ENCODE measurements at places on chromosomes 13 and 19. TPM values are rescaled to one million over a fixed set of nuclear protein-coding genes. Genes with fewer than 3 reads are reported as not detected.

PRR22 gene
- total RNA-seq: 0.60 TPM

TMEM221 gene
- total RNA-seq: 0.85 TPM

TUBB4A gene
- total RNA-seq: not detected

KIR2DL3 gene
- total RNA-seq: not detected

KLK7 gene
- not detected for total RNA-seq

KIR3DL2 gene
- total RNA-seq: not detected

C1QTNF9B gene
- total RNA-seq: not detected

FCAR gene
- not detected for total RNA-seq

PLIN4 gene
- total RNA-seq: 0.47 TPM

CD177 gene
- not detected for total RNA-seq

SELENOV gene
- total RNA-seq: not detected

LMTK3 gene
- total RNA-seq: not detected

CD79A gene
- 0.35 TPM for total RNA-seq

LGALS14 gene
- not detected for total RNA-seq

MYPOP gene
- 4.3 TPM for total RNA-seq

IGFL3 gene
- total RNA-seq: not detected

SLC6A16 gene
- not detected for total RNA-seq

CCDC9 gene
- 8.4 TPM for total RNA-seq

COL4A2 gene
- total RNA-seq: 317 TPM

SERP2 gene
- total RNA-seq: 3.5 TPM

IQCN gene
- total RNA-seq: 0.47 TPM

RNF225 gene
- total RNA-seq: 0.09 TPM

SMG9 gene
- 12.8 TPM for total RNA-seq

KIR3DL1 gene
- not detected for total RNA-seq

TRPC4 gene
- 1.2 TPM for total RNA-seq

DNAAF3 gene
- 0.26 TPM for total RNA-seq

RYR1 gene
- 2.0 TPM for total RNA-seq

OXGR1 gene
- total RNA-seq: not detected

IGFL1 gene
- not detected for total RNA-seq

ZNF444 gene
- total RNA-seq: 29.9 TPM

ERICH4 gene
- not detected for total RNA-seq

Data from pericardium fibroblast (primary cell).